ENCODE measurements at places on chromosomes 4 and X.

- no peak for DNase-seq
These were observed 469.6 kb downstream of the PDGFC start for GRCh38 chr4:156501962-156502361.

- no peak for DNase-seq
These were observed 132.8 kb upstream of the FUNDC1 start for GRCh38 chrX:44675362-44676024.

DNA sequence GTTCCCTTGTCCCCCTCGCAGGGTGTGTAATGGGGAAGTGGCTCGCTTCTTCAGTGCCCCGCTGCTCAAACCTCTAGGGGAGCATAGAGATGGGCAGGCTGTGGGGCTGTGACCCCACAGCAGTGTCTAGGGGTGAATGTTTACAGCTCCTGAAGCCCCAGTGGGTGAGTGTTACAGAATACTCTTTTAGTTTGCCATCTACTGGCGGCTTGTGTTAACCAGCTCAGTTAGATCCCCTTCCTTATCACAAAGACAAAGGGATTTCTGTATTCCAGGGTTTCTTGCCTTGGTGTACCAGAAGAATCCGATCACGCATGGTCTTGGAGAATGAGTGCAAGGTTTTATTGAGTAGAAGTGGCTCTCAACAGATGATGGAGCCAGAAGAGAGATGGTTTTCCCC is 108.1 kb upstream of the IQCM start:
- no peak for DNase-seq

DNA sequence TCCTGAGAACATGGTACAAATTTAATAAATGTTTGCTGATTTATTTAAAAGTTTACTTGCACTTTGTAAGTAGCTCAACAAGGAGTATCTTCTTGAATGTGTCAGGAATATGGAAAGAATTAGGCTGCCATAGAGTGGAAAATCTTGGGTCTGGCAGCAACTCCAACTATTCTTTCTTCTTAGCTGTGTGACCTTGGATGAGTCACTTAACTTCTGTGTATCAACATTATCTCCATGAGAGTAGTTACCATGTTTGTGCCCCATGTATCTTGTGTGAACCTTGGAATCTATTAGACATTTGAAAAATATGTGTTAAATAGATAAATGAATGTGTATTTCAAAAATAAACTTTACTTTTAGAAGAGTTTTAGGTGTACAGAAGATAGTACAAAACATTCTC is 348.8 kb downstream of the GBA3 start:
- no peak for DNase-seq

DNA sequence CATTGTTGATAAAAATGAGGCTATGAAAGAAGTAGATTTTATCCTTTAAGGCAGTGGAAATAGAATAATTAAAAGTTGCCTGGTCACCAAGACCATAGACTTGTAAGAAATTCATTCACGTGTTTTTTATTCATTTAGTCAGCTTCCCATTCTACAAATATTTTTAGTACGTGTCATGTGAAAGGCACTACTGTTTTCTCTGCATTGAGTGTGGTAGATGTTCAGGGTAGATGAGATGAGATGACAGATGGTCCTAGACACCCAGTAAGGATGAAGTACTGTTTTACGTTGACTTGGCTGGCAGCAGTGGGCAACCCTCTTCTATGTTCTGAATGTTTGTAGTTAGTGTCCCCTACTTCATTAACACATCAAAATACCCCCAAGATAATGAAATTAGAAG is 228.1 kb downstream of the ARHGAP24 start:
- DNase-seq: no peak

DNA sequence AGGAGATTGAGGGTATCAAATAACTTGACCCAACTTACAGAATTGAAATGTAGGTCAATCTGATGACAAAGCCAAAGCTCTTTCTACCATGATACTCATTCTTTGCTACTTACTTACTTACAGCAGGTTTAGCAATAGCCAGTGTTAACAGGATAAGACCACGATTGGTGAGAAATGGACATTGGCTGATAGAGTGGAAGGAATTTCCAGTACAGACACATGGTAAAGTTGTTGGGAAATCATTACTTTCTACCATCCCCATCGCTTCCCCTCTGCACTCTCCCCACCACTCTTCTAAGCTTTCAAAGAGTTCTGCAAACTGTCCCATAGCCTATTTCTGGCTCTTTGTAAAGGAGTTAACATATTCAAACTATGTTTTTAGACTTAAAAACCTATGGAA is 119.7 kb downstream of the CHRNA9 start:
- no peak for DNase-seq

DNA sequence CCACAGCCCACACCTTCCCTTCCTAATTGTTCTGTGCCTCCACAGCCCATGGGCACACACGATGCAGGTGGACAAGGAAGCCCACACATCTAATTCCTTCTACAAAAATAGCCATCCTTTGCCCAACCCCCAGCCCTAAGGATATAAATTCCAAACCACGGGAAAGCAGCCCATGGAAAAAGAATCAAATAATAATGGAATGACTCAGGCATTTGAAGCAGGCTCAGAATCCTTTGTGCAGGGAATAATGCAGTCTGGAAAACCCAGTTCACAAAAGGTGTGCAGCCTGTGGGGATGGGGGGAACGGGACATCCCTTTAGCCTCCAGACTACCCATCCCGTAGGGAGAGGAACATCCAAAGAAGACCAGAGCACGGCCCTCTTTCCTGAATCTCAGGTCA is 342.3 kb upstream of the GALNT7 start:
- no peak for DNase-seq

- DNase-seq: no peak
These were observed 85.1 kb upstream of the LCORL start for GRCh38 chr4:18106620-18107019.

- no peak for DNase-seq
These were observed 42.5 kb upstream of the KCNIP4 start for GRCh38 chr4:21991050-21991449.

GRCh38 chrX:75337525-75337924 is 63.6 kb downstream of the UPRT start:
- no peak for DNase-seq

GRCh38 chrX:86946569-86946968 is 571.0 kb upstream of the KLHL4 start:
- no peak for DNase-seq

DNA sequence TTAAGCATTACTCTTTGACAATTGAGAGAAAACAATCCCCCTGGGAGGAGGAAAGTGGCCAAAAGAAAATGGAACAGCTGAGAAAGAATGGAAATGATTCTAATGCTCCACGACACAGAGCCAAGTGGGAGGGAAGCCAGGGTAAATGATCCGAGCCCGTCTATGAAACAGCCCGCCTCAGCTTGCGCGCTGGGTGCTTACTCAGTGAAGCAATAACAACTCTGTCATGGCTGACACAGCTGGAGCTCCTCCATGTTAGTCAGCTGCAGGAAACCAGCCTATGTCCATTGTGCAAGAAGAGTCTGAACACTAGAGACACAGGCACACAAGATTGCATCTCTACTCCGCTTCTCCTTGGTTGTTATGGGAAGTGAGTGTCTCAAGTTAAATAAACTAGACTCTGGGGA is 19.3 kb downstream of the NOA1 start:
- DNase-seq: no peak

DNA sequence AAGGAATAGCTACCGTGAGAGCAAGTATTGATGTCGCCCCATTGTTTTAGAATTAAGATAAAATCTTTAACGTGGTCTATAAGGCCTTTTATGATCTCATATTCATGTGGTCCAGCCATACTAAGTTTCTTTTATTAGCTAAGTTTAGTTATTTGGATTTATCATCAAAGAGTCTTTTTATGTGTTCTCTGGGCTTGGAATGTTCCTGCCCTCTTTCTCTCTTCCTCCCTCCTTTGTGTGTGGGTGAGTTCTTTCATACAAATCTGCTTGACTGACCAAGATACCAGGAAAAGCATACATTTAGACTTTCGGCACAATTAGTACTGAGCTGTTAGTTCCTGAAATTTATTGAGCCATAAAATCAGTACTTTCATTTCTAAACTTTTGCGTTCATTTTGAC is 11.3 kb downstream of the TDO2 start:
- no peak for DNase-seq

DNA sequence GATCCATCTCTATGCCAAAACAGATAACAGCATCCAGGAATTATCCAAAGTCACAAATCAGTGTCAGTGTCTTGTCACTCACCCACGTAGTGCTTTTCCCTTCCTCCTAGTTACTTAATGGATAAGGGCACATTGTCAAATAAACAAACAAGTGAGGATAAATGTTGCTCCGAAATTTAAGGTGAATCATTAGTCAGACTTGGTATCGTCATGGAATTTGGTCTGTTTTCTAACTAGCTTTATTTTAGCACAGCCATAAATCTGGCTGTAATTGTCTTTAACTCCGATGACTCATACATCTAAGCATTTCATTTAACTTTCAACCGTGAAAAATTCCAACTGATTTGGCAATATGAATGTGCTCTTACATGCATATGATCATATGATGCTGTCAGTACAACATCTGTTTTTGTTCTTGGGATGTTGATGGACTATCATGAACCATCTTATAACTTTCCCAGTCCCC is 83.3 kb downstream of the SNCA start:
- no peak for DNase-seq

DNA sequence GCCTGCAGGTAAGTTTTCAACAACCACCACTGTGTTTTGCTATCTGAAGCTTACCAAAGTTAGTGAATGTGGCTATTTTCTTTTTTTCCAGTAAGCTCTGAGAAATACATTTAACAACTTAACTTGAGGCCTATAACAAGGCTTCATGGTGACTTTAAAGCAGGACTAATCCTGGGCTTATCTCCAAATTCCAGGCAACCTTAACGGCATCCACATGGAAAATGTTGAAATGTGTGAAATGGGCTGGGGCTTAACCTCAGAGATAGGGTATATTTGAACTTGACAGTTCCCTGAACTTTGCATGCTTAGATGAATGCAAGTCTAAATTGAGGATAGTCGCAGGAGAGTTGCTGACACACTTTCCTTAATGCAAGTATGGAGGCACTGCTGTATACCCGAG is 539.2 kb downstream of the GALNTL6 start:
- DNase-seq: no peak

DNA sequence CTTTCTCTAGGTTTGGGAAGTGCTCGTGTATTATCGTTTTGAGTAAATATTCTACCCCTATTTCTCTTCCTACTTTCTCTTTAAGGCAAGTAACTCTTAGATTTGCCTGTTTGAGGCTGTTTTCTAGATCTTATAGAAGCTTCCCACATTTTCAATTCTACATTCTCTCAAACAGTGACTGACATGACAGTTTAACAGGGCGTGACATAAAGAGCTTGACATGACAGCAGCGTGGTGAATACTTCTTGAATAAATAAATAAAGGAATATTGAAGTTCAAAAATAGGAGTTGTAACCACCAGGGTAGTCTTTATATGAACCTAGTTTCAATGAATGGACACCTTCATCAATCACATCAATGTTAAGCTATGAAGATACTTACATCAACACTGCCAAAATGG is 162.0 kb downstream of the TRAM1L1 start:
- no peak for DNase-seq

DNA sequence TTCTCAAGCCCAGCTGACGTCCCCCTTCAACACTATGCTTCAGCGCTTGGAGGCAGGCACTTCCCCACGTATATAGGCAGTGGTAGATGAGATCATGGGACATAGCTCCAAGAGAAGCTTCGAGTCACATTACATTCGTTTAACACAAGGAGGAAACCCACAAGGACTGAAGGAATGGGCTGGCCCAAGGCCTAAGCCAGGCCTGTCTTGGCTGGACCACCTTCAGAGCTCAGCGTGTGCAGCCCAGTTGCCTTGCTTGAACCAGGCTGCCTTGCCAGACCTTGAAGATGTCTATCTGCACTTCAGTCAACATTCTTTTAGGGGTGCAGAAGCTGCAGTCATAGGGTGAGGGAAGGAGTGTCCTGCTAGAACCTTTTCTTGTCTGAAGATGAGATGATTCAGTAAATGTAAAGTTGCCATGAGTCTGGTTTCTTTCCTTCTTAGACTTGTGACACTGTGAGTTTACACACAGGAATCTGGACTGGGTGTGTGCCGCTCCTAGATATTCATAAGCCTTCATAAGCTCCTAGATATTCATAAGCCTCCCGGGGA is 144.1 kb upstream of the RBPJ start:
- no peak for DNase-seq

DNA sequence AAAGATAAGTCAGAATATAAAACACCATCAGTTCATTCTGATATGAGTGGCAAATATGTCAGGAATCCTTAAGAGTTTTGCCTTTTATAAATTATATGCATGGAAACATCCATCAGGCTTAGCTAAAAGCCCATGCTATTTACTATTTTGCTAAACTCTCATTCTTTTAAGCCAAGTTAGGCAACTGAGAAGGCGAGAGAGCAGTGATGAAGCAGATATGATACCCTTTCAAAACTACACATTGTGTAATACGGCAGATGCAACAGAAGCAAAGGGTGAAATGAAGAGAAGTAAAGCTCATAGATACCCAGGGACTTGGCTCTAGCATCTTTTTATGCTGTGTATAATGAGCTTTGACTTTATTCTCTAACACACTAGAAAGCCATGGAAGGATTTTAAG is 95.8 kb downstream of the SLIT2 start:
- DNase-seq: no peak

GRCh38 chr4:90142081-90142480 is 14.9 kb downstream of the CCSER1 start:
- DNase-seq: no peak

GRCh38 chr4:106507440-106507839 is 138.9 kb upstream of the GIMD1 start:
- DNase-seq: no peak

DNA sequence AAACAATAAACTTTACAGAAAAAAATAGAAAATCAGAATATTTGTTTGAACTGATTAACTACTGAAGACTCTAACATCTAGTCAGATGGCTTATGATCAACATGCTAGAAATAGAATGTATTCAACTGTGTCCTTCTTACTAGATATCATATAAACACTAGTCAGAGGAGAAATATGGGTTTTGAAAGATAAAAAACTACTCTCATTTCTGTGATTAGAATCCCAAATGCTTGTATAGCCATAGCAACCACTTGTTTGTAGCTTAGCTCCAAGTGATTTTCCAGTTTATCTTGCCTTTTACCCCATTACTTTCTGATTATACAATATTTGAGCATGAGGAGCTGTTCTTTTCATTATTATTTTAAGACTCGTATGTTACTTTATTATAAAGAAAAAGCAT is 31.2 kb downstream of the USP38 start:
- DNase-seq: no peak

GRCh38 chr4:174444390-174444789 is 77.9 kb downstream of the HPGD start:
- DNase-seq: no peak

GRCh38 chr4:147924604-147925412 is 192.9 kb downstream of the ARHGAP10 start:
- DNase-seq: no peak

DNA sequence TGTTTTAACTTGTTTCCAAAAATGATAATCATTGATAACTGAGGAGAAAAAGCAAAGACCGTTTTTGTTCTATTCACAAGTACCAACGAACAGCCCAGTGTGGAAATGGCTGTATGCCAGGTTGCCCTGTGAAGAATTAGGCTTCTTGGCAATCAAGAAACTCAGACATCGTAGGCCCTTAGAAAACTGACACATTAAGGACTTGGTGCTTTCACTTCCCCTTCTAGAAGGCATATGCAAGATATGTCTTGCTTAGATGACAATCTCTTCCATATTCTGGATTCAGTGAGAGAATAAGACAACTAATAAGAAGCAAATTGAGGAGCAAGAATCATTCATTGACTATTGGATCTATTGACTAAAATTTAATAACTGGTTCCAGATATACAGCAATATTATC is 56.6 kb downstream of the ANAPC10 start:
- DNase-seq: peak; percentile 9

Measured in GM19239 (cell line).